Right ventricle myocardium inferior (tissue), 1 donor: ENCODE measurements at places on chromosomes 2 and 18. TPM values are rescaled to one million over a fixed set of nuclear protein-coding genes. Genes with fewer than 3 reads are reported as not detected.
A peak's percentile ranks its signal among the peaks of the same experiment; 100 is the strongest.

- no peak for DNase-seq
Measured at GRCh38 chr2:9656270-9656766, 25.5 kb upstream of the YWHAQ start.

- no peak for DNase-seq
Measured at GRCh38 chr2:178404368-178404767, 46.6 kb downstream of the PRKRA start.

DNA sequence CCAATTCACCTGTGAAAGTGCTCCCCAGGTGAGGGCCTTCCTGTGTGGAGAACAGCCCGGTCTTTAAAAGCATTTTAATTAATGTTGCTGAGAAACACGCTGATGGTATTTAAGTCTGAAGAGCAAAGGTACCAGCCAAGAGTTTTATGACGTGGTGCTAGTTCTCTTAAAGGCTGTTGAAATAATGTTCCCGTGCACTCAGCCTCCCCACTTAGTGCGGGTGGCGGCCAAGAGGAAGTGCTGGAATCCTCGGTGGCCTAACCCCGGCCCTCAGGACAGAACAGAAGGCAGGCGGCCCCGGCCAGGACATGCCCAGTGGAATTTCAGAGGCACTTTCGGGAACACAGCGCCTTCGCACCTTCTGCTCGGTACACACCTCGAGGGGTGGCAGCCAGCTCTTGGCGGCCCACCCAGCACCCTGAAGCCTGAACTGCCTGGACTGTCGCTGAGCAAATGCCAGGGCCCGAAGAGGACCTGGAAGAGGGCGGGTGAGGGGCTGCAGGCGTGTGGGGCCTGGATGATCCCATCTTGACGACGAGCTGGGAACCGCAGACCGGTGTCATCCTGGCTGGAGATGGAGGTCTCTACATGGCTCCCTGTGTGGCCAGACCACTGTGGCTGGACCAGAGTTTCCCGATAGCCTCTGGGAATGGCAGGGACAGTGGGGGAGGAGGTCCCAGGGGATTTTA lies 142.9 kb downstream of the ASB1 start:
- peak; percentile 76 for DNase-seq

The OTOS gene
- total RNA-seq = not detected

GRCh38 chr18:76482971-76483691 lies 11.9 kb downstream of the ZNF516 start:
- no peak for DNase-seq

DNA sequence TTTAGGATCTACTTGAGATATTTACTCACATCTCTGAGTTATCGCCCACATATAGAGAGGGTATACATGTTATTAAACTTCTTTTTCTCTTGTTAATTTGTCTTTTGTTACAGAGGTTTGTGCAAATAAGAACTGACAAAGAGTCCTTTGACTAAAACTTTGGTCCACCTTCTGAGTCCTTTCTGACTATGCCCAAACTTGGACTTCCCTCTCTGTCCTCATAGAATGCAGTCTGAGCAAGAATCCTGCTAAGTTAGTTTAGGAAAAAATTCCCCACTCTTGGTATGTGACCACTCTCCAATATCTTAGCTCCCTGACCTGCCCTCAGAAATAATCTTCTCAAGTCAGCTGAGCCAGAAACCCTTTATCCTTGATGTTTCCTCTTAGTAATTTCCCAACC lies 257.5 kb upstream of the REG3G start:
- no peak for DNase-seq

DNA sequence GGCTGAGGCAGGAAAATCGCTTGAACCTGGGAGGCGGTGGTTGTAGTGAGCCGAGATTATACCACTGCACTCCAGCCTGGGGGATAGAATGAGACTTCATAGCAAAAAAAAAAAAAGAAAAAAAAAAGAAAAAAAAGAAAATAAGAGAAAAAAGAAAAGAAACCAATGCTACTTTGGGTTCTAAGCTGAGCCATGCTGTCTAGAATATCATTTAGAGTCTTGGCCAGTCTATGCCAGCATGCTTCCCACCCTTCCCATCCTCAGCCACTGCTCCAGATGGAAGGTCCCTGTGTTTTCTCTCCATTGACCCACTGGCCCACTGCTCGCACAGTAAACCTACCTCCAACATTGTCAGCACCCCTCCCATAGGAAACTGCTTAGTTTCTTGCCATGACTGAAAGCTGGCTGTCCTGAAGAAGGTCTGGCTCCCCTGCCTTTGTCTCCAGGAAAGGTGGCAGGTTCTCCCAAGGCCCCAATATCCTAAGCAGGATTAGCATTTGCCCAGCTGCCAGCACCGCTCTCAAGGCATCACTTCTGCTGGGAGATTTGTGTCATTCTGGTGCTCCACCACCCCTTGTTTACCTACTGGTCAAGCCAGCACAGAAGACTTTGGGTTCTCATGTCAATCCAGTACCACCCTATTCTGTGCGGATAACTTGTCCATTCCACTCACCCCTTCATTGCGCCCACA lies 47.3 kb upstream of the PAPOLG start:
- no peak for DNase-seq

The FRZB gene
- 1.3 TPM for total RNA-seq

The GATA6 gene
- 56.3 TPM for total RNA-seq

The ARID5A gene
- 8.7 TPM for total RNA-seq

GRCh38 chr2:239806276-239806675 lies 218.9 kb downstream of the NDUFA10 start:
- DNase-seq = no peak

The CNGA3 gene
- total RNA-seq = not detected
